ENCODE measurements at places on chromosomes 12 and 14.

DNA sequence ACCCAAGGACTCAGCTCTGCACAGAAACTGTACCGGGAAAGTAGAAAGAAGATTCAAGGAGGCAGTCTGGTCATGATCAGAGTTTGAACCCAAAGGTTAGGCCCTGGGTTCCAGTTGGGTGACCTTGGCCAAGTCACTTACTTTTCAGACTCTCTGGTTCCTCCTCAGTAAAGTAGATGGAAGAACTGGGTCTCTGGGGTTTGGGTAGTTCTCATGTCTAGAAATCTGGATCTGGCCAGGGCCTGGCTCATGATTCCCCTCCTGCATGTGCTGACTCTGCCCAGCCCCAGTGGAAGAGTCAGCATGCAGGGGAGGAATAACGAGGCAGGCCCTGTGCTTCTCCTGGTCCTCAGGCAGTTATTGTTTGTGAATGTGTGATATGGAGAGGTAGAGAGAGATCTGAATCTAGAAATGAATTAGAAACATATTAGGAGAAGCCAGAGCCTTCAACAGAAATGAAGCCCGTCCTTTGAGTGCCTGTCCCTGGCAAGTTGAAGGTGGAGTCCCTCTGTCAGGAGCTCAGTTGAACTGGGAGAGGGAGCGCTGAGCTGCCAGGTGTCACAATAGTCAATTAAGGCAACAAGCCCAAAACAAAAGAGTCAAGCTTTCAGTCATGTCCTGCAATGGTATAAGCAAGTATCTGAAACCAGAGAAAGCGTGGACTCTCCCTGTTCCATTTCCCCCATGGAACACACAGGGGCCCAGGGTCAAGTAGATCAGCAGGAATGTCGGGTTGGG is 131.3 kb upstream of the HIF1A start:
- DNase-seq = no peak

DNA sequence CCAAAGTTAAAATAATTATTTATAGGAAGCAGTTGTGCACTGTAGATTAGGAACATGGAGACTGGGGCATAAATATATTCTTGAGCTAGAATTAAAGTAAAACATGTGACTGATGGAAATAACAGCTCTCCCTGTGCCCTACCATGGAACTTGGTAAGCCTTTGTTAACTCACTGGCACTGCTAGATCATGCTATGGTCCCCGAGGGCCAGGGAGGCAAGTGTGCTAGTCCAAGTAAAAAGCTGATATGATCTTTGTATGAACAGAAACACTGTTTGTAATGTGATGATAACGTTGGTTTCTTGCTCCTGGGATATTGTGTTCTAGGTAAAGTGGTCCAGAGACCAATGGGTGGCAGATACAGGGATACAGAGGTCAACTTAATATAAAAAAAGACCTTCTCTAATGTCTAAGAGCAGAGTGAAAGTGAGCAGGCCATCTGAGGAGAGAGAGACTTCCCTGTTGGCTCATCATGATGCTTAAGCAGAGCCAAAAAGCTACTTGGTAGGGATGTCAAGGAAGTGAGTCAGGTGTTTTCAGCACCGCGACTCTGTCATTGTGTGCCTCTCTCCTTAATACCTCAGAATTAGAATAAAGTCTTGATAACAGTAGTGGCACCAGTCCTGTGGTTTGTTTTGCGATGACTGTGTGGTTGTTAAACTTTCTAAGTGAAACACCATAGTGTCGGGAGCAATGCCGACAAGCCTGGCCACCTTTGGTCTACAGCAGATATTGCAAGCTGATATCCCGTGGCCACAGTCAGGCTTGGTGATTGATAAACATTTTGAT is 27.6 kb downstream of the BICD1 start:
- peak; percentile 90 for DNase-seq

DNA sequence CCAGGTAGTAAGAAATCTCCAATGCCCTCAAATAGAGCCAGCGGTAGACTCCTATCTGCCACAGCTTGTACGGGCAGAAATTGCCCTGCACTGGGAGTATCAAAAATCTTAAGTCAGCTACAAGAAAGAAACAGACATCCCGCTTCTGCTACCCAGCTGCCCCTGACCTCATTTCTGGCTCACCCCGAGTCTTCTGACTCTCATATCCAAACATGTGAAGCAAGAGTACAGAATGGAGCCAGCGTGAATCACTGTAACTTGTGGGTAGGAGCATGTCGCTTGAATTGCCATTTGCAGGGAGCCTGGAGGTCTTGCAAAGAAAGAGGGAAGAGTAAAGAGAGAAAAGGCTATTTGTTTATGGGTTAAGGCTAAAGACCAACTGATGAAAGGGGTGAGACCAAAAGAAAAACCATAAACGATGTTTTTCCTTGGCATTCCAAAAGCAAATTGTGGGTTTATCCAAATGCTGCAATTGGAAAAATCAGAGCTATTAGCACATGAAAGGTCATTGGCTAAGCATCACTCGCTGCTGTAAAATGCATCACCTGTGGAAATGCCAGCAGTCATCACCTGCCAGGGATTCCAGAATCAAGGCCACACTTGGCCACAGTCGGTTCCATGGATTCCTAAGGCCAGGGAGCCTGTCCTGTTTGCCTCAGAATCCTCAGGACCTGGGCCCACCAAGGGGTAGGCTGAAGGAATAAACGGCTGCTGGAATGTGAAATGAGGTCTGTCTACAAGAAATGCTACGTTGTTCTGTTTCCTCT is 86.6 kb downstream of the FOXN3 start:
- no peak for DNase-seq

- DNase-seq = no peak
Observed at GRCh38 chr14:103456167-103456835, 66.3 kb downstream of the CKB start.

DNA sequence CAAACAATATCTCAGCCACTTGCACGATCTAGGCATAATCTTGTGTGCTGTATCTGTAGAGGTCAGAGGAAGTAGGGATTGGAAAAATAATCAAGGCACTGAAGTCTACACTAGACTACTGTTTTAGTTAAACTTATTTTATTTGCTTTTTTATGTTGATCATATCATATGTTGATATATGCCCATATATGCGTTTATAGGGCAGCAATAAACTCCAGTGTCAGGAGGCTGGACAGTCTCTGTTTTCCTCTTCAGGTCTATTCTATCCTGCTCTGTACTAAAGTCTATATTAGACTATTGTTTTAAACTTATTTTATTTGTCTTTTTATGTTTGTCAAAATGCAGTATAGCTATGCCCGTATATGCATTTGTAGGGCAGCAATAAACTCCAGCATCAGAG is 47.9 kb upstream of the OR4E1 start:
- no peak for DNase-seq

- DNase-seq = no peak
Observed at GRCh38 chr12:104684884-104685283, 228.1 kb downstream of the CHST11 start.

DNA sequence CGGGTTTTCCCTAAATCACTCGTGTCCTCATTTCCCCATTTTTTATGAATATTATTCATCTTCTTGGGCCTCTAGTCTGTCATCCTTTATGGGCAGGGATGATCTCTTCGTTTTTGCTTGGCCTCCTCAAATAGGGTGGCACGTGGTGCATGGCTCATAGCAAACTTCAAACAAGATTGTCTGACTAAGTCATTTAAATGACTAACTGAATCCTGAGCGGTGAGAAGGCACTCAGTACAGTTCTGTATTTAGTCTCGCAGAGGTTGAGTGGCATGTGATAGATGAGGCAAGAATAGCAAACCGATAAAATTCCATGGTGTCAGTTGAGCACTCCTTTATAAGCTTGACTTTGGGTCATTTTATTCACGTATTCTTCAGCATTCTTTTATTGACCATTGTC is 5.7 kb upstream of the JDP2 start:
- DNase-seq = peak; percentile 11

GRCh38 chr14:95310635-95311380 is 8.9 kb downstream of the CLMN start:
- DNase-seq = no peak

DNA sequence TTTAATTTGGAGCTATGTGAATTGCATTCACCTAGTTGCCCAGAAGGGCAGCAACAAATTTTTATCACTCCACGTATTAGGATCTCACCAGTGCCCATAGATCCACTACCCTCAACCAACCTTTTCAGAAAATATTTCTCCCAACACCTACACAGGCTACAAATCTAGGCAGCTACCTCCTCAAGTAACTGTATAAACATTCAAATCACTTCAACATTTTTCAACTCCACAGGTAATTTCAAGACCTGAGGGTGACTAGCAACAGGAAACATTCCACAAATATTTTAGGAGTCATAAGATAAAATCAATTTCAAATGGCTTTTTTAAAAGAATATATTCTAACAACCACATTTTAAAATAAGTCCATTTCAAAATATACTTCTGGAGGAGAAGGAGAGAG is 12.9 kb downstream of the PHLDA1 start:
- no peak for DNase-seq

GRCh38 chr14:72543341-72543740 is 350.6 kb downstream of the DPF3 start:
- DNase-seq = no peak

DNA sequence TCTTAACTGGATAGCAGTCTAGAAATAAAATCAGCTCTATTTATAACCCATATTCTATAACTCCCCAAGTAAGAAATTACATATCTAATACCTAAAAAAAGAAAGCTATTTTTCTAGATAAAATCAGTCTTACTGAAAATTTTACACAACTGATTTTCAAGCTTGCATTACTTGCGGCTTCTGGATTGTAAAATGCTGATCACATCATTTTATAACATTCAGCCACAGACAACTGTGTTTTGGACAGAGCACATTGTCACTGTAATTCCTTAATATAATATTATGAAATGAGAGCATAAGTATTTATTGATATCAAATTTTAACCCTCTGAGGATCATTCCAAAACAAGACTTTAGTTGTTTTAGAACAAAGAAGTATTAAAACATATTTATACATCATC is 78.5 kb upstream of the ARID2 start:
- no peak for DNase-seq

DNA sequence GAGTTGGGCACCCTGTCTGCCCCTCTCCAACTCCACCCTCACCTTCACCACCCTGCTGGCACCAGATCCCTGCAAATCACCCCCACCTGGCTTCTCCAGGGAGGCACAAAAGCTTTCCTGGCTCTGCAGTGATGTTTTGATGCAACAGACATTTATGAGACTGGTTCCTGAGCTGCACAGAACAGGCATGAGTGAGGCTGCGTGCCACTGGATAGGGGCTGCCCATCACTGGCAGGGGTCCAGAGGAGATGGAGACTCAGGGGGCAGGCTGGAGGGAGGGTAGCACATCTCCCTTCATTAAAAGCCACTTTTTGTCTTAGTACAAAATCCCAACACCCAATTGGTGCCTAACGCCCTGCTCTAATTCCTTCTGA is 17.3 kb upstream of the ZDHHC22 start:
- DNase-seq = no peak

- no peak for DNase-seq
Observed at GRCh38 chr12:79689061-79689476, 1.7 kb downstream of the PAWR start.

DNA sequence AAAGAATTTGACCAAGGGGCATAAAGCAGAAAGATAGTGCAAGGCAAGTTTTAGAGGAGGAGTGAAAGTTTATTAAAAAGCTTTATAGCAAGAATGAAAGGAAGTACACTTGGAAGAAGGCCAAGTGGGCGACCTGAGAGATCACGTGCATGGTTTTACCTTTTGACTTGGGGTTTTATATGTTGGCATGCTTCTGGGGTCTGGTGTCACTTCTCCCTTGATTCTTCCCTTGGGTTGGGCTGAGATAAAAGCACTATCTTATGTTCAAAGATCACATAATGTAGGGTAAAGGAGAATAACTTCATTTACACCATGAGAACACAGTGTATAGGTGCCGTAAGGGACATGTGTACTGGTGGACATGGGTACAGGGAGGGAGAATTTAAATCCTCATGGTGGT is 17.7 kb upstream of the TMEM30B start:
- no peak for DNase-seq

DNA sequence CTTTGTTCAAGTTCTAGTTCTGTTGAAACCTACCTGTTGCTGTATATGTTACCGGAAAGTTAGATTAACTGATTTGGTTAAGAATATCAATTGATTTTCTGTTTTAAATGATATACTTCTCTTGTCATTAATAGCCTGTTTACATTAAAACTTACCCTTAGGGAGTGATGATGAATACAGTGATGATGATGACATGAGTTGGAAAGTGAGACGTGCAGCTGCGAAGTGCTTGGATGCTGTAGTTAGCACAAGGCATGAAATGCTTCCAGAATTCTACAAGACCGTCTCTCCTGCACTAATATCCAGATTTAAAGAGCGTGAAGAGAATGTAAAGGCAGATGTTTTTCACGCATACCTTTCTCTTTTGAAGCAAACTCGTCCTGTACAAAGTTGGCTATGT is 33.0 kb downstream of the CAND1 start:
- no peak for DNase-seq

- DNase-seq = no peak
Observed at GRCh38 chr14:61701946-61702345, 6.6 kb downstream of the HIF1A start.

DNA sequence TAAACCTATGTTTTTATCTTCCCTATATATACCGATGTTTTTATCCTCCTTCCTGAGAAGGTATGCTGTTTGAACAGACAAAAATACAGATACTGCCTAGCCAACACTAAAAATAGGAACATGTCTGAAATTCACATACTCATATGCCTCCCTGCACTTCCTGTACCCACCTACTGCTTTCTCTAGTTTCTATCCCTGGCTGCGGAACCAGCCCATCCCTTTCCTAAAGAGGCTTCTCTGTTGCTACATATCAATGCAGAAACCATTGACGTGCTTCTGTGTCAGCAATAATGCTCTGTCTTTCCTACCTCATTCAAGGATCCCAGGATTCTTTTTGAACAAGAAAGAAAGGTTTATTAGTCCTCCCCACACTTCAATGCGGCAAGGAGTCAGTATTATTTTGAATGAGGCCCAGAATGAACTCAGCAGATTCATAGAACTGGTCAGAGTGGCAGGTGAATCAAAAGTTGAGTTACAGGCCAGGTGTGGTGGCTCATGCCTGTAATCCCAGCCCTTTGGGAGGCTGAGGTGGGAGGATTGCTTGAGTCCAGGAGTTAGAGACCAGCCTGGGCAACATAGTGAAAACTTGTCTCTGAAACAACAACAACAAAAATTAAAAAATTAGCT is 67.8 kb upstream of the NAP1L1 start:
- peak; percentile 23 for DNase-seq

DNA sequence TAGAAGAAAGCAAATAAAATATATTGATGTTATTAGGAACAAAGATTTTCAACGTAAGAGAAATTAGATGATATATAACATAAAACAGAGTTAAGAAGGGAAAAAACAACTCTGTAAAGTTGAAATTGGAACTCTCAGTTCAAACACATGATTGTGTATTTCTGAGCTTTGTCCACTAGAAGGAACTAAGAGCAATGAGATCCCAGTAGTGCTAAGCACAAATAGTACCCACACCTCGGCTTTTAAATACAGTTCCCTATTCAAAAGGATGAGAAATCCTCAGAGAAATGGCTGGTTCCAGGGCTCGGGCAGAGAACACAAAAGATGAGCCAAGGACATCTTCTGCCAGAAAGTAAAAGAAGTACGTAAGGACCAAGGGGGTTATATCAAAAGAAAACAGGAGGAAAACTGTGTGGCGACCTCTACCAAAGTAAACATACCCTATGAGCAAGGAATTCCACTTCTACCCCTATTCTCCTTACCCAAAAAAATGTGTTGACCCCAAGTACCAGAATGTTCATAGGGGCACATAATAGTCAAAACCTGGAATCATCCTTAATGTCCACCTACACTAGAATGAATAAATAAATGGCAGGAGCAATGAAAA is 96.6 kb downstream of the SPTSSA start:
- no peak for DNase-seq

Data from activated CD4-positive, alpha-beta T cell treated with anti-CD3 and anti-CD28 coated beads, Interleukin-10, Interleukin-2, amounts not matched to agents 100 ng/mL and 50 ng/mL, durations not matched to agents 16 hours and 8 hours (primary cell).